Esophagus muscularis mucosa (tissue), 4 donors: ENCODE measurements at places on chromosomes 1 and 21. TPM values are rescaled to one million over a fixed set of nuclear protein-coding genes. Genes with fewer than 3 reads are reported as not detected.

The NR0B2 gene
- not detected for total RNA-seq

The ADGRL2 gene
- total RNA-seq = 72.4 TPM

The NMNAT2 gene
- 2.8 TPM for total RNA-seq

The AIRE gene
- not detected for total RNA-seq

The SIK1 gene
- total RNA-seq = 5.0 TPM

The OR2M3 gene
- total RNA-seq = not detected

GRCh38 chr1:208198236-208198635, 45.9 kb downstream of the PLXNA2 start:
- no peak for DNase-seq

- peak; percentile 68 for DNase-seq
These were observed 7.7 kb downstream of the PDZK1IP1 start for GRCh38 chr1:47181955-47182675.

- no peak for DNase-seq
These were observed 957 bp downstream of the EPS15 start for GRCh38 chr1:51518033-51518585.

- no peak for DNase-seq
These were observed 37.0 kb upstream of the PLPPR4 start for GRCh38 chr1:99227056-99227897.

DNA sequence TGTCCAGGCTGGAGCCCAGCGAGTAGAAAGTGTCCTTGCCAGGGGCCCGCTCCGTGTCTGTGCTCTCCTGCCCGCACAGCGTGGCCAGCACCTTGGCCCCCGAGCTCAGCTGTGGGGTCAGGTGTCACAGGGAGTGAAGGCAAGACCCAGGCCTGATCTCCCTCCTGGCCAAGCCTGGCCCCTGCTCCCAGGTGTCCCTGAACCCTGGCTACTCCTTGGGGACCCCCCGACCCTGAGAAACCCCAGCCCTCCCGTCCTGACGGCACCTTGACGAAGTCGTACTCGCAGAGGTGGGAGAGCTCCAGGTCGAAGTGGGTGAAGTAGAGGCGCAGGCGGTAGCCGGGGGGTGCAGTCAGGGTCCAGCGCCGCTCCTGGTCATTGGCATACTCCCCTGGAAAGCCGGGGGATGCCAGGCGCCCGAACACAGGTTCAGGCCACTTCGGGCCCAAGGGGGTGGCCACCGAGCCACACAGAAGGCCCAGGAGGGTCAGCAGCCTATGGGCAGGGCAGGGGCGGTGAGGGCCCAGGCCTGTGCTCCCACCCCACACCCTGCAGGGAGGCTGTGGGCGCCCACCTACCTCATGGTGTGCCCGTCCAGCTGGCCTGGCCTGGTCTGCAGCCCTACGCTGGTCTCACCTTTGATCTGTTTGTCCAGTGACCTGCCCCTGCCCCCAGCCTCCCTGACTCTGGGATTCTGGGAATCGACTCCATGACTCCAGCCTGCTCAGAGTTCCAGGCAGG, at the start of gene MASP2:
Gene MASP2 (minus strand): TSS at position 615 of the 741 bp plus-strand sequence. CDS start 32 bp downstream, at position 583.
- DNase-seq = no peak

- no peak for DNase-seq
These were observed 23.7 kb upstream of the ACTL8 start for GRCh38 chr1:17731460-17731859.

- no peak for DNase-seq
These were observed 13.6 kb downstream of the SLC26A9 start for GRCh38 chr1:205929496-205930194.

DNA sequence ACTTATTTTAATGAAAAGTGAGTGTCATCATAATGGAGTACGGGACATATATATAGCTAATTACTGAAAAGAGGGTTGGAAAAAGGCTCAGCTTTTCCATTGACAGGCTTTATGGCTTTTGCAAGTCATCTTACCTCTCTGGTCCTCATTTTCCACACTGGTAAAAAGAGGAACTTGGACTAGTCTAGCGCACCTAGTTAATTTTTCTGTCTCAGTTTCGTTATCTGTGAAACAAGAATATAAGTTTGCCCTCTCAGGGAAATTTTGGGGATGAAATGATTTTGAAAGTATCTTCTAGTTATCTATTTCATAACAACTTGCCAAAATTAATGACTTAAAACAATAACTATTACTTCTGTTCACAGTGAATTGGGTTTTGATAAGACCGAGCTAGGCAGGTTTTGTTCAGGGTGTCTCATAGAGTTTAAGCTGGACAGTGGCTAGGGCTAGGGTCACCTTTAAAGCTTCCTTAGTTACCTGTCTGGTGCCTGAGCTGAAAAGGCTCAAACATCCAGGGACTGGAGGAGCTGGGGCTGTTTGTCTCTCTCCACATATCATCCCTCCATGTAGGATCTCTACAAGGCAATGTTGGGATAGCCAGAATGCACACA, 91.7 kb downstream of the TYW3 start:
- no peak for DNase-seq

- no peak for DNase-seq
These were observed 1.5 kb upstream of the TSPAN1 start for GRCh38 chr1:46173361-46173856.

- DNase-seq = no peak
These were observed 6.2 kb downstream of the TMEM125 start for GRCh38 chr1:43275826-43276620.

DNA sequence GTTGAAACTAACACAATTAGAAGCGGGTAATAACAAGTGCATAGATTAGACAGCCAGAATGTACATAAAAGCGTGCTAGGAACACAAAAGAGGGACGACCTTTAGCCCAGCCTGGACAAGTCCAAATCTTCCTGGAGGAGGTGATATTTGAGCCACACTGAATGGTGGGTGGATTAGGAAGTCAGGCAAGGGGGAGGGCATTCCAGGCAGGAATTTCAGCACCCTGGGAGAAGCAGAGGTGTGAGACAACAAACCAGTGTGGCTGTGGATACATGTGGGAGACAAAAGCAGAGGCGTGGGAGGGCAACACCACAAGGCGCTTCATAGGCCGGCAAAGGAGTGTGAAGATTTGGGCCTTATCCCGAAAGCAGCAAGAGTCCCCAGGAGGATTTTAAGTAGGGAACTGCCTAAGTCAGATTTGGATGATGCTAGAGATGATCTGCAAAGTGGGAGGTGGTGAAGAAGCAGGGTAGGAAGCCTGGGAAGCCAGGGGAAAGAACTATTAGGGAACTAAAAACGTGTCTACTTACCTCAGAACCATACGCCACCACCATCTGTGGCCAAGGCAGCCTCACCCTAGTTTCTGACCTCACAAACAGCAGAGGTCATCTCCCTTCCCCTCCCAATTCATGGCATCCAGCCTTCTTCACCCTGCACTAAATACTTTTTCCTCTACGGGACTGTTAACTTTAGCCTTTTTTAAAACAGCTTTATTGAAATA, 81.8 kb downstream of the GLUL start:
- no peak for DNase-seq
